ENCODE measurements at places on chromosomes 6 and 20.

DNA sequence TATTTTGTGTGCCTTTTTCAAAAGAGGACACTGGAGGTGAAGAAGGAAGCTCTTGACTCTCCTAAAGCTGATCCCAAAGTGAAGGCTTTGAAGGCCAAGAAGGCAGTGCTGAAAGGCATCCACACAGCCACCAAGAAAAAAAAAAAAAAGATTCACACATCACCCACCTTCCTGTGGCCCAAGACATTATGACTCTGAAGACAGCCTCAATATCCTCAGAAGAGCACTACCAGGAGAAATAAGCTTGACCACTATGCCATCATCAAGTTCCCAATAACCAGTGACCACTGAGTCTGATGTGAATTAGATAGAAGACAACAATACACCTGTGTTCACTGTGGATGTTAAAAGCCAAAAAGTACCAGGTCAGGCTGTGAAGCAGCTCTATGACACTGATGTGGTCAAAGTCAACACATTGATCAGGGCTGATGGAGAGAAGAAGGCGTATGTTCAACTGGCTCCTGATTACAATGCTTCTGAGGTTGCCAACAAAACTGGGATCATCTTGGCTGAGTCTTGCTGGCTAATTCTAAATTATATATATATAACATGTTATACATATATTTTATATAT lies 59.4 kb downstream of the PLCG1 start:
- DNase-seq, result no peak

GRCh38 chr6:168117942-168118341 lies 38.9 kb upstream of the FRMD1 start:
- DNase-seq, result no peak

- DNase-seq, result no peak
Observed at GRCh38 chr6:160431791-160432404, 83.7 kb downstream of the SLC22A3 start.

DNA sequence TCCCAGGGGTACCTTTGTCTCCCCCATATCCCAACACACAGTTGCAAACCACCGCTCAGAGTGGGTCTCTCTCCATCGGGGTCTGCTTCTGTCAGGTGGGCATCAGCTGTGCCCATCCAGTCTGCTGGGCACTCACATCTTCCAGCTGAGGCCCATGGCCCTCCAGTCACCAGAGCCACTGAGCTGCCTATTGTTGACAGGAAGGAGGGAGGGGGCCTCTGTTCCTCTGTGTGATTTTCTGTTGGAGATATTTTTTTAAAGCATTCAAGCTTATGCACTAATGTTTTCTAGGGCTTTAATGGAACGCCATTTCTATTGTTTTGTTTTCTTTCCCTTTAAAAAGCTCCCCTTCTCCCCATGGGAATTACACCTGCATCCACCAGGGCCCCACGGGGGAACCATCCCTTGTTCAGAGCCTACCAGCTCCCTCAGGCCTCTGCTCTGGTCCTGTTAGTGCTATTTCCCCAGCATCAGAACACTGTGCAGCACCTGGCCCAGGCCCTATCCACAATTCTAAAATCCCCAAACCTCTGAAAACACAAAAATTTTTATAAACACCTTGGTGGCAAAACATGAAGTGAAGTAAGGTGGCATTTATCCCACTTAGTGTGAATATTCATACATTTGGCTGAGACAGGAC lies 326.2 kb downstream of the CD83 start:
- DNase-seq, result no peak
